ENCODE measurements at places on chromosomes 3 and 15.

GRCh38 chr3:168061332-168061996 lies 34.3 kb downstream of the GOLIM4 start:
- DNase-seq, result no peak

DNA sequence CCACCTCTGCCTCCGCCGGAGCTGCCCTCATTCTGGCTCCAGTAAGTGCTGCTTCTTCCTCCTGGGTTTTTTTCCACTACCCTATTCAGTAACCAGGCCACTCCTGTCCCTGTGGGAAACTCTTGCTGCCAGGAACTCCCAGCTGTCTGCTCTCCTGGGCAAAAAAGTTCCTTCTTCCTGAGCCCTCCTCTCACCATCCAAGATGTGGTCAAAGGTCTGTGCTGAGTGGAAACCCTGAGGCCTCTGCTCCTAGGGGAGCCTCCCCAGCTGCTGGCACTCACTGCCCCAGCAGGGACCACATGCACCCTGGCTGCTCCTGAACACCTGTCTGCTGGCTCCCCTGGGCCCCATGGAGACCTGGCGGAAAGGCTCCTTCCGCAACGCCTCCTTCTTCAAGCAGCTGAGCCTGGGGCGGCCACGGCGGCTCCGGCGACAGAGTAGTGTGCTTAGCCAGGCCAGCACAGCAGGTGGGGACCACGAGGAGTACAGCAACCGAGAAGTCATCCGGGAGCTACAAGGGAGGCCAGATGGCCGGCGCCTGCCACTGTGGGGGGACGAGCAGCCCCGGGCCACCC lies 454 bp downstream of the C15orf62 start:
- no peak for DNase-seq

DNA sequence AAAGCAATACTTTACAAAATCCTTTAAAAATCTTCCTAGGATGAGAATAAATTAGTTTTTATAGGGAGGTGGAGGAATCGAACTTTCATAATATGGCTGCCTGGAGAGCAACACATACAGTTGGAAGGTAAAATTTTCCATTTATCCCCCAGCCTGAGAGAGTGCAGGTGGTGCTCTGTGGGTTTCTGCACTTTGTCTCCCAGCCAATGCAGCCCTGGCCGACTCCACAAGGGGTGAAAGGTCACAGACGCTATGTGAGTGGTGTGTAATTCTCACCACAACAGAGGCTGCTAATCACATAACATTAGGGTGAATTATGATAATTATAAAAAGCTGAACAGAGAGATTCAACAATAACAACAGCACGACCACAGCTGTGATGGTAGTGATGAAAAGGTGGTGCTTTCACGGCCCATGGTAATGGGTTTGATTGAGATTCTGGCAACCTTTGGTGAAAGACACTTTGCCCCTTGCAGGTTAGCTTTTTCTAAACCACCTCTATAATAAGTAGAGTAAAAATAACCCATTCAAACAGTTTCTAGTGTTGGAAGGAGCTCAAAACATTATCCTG lies 30.1 kb upstream of the NANOGP8 start:
- DNase-seq, result no peak

GRCh38 chr15:41096178-41096577 lies 19.9 kb downstream of the INO80 start:
- no peak for DNase-seq

GRCh38 chr3:11434563-11435096 lies 162.4 kb downstream of the ATG7 start:
- no peak for DNase-seq

- no peak for DNase-seq
These were observed 88.0 kb upstream of the OSBPL11 start for GRCh38 chr3:125683067-125683829.

- no peak for DNase-seq
These were observed 607.9 kb upstream of the KCNMB2 start for GRCh38 chr3:177928172-177928873.

DNA sequence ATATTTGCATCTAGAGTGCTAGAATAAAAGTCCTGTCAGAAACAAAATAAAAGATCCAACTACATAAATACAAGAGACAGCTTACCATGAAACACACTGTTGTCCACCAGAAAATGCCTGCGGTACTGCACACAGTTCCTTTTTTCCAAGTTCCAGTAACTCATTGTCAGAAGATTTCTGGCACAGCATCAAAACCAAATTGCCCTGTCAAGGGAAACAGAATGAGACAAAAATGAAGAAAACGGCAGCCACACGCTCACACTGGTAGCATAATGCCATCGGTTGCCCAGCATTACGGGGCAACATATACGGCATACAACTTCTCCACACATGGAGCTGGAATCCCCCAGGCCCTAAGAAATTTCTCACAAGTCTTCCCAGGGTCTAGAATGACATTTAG lies 40.8 kb downstream of the PLCH1 start:
- DNase-seq, result no peak

DNA sequence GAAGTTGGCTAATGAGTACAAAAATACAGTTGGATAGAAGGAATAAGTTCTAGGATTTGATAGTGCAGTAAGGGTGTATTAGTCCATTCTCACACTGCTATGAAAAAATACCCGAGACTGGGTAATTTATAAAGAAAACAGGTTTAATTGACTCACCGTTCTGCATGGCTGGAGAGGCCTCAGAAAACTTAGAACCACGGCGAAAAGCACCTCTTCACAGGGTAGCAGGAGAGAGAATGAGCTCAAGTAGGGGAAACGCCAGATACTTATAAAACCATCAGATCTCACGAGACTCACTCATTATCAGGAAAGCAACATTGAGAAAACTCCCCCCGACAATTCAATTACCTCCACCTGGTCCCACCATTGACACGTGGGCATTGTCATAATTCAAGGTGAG lies 483.3 kb downstream of the TUSC7 start:
- no peak for DNase-seq

DNA sequence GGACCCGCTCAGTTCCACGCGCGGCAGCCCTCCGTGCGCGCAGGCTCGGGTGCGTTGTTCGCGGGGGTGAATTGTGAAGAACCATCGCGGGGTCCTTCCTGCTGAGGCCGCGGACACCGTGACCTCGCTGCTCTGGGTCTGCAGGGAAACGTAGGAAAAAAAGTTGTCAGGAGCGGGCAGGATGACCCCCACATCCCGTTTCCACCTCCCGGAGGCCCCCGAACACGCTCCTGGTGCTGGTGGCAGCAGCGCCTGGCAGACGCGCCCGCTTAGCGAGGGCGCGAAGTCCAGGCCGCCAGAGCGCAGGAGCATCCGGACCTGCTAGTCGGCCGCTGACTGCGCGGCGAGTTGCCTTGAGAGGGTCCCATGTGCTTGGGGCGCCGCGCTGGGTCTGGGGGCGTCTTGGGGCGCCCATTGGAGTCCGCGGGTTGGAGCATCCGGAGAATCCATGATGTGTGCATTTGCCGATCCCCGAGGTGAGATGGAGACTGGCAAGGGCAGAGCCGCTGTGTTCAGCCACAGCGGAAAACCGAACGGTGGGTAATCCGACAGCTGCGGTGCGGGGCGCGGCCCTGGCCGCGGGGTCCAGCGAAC lies 520 bp downstream of the GREM1 start:
- DNase-seq, result no peak

All from stimulated activated CD8-positive, alpha-beta memory T cell treated with anti-CD3 and anti-CD28 coated beads, Interleukin-12 subunit alpha, Interleukin-12 subunit beta, amount 100 ng/mL, for 4 hours (primary cell).